Cerebellar cortex (tissue), 1 donor: ENCODE measurements at places on chromosomes 5 and 9.

- DNase-seq, result no peak
These were observed 136.9 kb upstream of the PRR16 start for GRCh38 chr5:120327180-120327579.

DNA sequence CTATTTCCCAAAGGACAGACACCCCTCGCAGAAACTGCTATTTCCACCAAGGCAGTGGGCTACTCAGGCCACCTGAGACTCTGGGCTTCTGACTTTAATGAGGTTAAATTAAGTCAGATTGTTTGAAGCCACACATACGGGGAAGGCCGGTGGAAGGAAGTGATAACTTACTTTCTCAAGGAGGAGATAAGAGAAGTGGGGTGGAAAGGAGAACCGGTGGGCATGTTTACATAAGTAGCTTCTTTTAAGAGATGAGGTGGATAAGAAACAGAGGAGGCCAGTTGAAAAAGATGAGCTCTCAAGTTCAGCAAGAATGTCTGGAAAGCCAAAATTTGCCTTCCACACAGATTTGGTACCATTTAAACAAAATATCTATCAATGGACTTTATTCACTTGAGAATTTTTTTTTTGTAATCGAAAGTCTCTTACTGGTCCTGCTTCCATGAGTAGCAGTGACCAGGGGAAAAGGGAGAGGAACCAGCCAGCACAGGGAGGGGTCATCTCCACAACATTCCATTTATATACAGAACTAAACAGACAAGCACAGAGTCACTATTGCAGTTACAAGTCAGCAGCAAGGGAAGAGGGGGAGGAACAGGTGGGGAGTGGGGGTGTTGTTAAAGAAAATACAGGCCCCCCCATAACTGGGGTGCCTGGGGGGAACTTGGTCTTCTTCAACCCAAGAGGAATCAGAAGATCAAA, 20.0 kb downstream of the CCDC125 start:
- no peak for DNase-seq

- no peak for DNase-seq
These were observed 652.4 kb downstream of the PDE4D start for GRCh38 chr5:59241119-59241518.

DNA sequence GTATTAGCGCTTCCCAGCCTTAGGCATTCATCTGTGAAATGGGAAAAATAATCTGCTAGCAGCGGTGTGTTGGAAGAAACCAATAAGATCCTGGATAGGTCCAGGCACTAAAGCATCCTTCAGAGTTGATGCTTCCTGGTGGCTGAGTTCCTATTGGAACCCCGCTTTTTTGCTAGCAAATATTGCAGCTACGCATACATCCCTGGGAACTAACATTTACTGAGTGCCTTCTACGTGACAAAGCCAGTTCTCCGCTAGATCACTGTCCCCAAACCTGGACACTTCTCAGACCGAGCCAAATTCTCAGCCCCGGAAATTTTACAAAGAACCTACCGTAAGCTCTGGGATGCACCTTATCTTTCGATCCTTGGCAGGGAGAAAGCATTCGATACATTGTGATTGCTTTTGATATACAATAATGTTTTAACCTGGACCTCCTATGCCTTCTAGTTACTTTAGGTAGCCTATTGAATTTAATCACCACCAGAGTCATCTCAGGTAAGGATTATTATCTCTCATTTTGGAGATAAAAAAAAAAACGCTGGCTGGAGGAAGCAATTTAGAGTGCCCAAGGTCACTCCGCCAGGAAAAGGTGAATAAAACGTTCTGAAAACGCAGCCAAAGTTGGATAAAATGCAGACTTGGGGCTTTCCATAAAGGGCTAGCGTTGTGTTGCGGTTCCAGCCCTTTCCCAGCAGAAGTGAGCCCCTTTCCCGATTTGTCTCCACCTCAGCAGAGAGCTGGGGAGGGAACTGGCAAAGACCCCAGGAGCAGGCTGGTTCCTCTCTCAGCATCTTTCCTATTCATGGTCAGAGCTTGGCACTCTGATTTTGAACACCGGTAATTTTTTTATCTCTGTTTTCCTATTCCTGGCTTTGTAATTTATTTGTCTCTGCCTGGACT, 2.6 kb upstream of the MSX2 start:
- no peak for DNase-seq

GRCh38 chr5:116237917-116238500, 153.2 kb downstream of the COMMD10 start:
- no peak for DNase-seq
